ENCODE measurements at places on chromosomes 6 and 20.
A peak's percentile ranks its signal among the peaks of the same experiment; 100 is the strongest.

- no peak for DNase-seq
These were observed 20.0 kb downstream of the VEGFA start for GRCh38 chr6:43790031-43790430.

- no peak for DNase-seq
These were observed 1082.4 kb upstream of the MAP3K7 start for GRCh38 chr6:91669154-91669870.

- DNase-seq = no peak
These were observed 226.5 kb downstream of the BTBD9 start for GRCh38 chr6:38413102-38413800.

GRCh38 chr6:22882581-22882980 is 313.2 kb downstream of the HDGFL1 start:
- DNase-seq = no peak

DNA sequence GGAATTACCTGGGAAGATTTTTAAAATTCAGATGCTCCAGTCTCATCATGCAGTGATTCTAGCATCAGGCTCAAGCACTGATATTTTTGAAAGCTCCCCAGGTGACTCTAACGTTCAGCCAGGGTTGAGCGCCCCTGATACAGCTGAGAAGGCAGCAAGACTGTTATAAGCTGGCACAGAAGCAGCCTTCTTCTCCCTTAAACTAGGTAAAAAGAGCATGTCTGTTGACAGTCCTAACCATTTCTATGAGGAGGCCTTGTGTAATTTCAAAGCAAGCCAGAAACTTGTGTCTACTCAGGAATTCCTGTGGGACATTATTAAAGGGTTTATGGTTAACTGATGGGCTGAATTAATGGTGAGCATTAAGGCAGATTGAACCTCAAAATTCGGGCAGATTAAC is 141.9 kb downstream of the PDE7B start:
- no peak for DNase-seq

GRCh38 chr6:130853555-130854183 is 26.5 kb downstream of the SMLR1 start:
- no peak for DNase-seq

DNA sequence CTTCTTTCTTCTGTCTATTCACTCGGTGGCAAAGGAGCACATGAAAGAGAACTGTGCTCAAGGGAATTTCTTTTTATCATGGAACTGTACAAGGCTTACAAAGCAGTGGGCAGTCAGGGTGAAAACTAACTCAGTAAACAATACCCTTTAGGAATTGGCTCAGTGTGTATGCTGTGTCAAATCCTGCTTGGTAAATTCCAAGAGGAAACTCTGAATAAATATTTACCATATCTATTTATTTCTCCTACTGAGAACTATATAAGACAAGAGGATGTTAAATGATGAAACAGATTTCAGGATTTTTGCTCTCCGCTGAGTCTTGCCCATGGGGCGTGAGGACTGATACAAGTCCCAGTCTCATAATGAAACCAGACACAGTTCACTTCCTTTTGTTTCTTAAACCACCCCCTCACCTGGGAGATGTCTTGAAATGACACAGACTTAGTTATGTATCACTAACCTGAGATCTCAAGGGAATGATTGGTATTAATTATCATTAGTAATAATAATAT is 188.8 kb downstream of the BACH2 start:
- no peak for DNase-seq

DNA sequence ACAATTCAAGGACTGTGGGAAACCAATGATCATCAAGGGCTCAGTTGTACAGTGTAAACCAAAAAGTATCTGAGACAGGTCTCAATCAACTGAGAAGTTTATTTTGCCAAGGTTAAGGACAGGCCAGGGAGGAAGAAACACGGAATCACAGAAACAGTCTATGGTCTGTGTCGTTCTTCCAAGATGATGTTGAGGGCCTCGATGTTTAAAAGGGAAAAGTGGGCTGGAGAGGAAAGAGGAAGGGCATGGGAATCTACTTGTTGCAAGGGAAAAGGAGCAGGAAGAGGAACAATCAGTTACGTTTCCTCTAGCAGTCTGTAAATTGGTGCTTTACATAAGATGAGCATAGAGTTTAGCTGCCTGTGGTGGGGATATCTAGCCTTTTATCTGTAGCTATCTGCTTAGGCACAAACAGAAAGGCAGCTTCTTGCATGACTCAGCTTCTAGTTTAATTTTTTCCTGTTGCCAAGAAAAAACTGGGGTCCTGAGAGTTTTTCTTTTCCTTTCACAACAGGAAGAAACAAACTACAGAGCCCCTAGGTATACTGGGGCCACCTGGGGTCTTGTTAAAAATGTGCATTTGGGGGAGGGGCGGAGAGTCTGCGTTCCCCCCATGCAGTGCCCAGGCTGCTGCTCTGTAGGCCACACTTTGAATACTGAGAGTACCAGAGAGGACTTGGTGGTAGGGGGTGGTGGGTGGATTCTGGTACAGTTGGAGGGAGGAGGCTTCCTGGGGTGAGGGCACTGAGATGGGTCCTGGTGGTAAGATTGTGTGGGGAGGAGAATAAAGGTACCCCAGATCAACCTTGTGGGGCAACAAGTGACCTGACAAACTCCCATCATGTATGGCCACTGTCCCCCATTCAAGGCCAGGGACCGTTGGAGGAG is 35.3 kb upstream of the EZR start:
- no peak for DNase-seq

DNA sequence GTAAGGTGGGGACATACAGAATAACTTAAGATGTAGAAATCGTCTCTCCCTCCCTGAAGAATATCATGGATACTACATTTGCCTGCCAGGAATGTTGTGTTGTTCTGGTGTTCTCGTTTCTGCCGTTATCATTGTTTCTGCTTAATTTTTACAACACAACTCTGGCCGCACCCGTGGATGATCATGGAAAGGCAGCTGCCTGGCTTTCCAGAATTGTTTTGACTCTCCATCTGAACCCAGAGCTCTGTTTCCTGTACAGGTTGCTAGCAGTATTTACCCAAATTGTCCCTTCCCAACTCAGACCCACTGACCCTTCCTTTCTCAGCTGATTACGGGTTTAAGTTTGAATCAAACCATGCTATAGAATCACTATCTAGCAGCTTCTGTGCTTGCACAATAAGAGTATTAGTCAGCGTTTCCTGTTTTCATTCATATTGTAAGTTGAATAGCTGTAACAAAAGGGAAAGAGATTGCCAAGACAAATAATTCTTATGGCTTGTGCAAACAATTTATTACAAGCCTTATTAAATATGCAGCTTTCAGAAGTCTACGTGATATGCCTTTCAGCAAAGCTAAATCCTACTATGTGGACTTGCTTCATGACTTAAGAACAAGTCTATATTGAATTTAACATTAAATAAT is 139.0 kb downstream of the MTHFD1L start:
- DNase-seq = peak; percentile 32

DNA sequence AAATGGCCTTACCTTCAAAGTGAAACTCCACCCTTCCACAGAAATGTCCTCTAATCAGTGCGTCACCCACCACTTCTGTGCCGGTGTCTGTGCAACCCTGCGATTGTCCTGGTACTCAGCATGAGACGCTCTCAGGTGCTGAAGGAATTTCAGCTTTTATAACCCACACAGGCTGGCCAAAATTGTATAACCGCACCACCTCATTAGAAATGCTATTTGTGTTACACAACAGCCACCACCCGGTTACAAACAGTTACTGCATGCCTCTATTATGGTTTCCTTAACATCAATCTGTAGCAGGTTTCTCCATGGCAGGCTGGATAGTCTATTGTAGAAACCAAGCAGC is 51.5 kb downstream of the SLC23A2 start:
- DNase-seq = peak; percentile 46

GRCh38 chr20:61514018-61514365 is 261.9 kb downstream of the CDH4 start:
- no peak for DNase-seq

GRCh38 chr20:8414586-8415274 is 282.7 kb downstream of the PLCB1 start:
- no peak for DNase-seq

DNA sequence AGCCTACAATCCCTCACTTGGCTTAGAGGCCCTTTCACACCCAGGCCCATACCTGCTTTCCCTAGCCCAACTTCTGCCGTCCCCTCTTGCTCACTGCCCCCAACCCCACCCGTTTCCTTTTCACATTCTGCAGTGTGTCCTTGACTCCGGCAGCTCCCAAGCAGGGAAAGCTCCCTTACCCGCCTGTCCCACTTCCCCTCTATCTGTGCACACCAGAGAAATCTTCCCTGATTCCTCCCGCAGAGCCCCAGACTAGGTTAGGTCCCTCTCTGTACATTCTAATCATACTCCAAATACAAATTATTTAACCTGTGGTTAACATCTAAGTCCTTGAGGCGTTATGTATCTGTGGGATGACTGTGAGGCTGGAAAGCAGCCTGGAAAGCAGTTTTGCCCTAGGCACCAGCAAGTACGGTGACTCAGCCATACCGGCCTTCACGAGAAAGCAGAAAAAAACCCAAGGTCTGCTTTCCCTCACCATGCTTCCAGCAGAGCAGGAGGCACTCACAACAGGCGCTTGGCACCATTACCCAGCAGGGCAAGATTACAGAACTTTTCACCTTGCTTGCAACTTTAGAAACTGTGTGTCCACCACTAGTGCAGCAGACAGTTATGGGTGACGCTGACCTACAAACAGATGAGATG is 22.3 kb downstream of the ELOVL5 start:
- no peak for DNase-seq

DNA sequence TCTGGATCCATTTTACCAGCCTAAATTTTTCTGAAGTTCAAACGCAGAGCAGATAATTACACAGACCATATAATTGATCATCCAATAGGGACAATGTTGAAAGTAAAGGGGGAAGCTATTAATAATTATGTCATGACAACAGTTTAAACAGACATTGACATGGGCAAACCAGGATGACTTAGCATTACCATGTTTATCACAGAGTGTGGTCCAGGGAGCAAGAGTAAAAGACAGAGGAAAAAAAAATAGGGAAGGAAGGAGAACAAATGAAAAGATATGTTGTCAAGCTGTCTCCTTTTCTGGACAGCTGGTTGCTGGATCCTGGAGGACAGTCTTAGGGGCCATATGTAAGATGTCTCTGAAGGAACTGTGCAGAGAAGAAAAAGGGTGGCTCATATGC is 69.4 kb upstream of the FBXL4 start:
- no peak for DNase-seq

DNA sequence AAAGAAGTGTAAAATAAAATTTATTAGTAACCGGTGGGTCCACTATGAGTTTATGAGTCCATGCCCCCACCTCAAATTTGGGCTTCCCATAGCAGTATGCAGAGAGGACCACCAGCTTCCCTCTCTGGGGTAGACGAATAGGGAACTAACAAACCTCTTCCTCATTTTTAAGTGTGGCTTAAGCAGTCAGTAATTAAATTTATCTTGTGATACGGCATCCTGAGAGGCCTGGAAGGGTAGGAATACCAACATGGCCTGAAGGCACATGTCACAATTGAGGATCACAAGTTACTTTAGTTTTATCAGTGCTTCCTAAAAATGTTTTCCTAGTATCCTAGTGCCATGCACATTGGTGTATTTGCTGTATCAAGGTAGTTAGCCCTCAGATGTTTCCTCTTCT is 239.9 kb downstream of the HIVEP2 start:
- DNase-seq = no peak

DNA sequence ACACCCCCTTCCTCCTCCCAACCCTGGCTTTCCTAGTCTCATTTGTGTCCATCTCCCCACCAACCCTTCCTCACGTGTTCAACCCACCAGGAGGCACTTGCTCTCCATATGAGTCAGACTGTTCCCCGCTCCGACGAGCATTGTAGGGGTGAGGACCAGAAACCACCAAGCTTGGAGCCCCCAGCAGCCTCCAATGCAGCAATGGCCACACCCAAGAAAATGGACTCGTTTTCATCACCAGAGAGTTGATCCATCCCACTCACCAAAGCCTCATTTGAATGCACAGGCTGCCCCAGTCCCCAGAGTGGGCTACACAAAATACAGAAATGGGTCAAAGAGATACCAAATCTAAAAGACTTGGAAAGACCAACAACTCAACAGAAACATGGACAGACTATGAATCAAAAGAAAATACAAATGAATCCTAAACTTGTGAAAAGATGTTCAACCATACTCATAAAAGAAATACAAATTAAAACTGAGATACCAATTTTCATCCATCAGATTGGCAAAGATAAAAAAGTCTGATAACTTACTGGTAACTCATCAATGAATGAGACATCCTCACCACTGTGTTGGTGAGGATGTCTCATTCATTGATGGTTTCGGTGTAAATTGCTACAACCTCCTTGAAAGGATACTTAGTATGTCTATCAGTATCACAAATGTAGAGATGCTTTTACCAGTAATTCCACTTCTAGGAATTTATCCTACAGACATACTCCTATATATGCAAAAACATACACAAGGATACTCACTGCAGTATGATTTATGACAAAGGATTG is 68.1 kb downstream of the TRERF1 start:
- no peak for DNase-seq

DNA sequence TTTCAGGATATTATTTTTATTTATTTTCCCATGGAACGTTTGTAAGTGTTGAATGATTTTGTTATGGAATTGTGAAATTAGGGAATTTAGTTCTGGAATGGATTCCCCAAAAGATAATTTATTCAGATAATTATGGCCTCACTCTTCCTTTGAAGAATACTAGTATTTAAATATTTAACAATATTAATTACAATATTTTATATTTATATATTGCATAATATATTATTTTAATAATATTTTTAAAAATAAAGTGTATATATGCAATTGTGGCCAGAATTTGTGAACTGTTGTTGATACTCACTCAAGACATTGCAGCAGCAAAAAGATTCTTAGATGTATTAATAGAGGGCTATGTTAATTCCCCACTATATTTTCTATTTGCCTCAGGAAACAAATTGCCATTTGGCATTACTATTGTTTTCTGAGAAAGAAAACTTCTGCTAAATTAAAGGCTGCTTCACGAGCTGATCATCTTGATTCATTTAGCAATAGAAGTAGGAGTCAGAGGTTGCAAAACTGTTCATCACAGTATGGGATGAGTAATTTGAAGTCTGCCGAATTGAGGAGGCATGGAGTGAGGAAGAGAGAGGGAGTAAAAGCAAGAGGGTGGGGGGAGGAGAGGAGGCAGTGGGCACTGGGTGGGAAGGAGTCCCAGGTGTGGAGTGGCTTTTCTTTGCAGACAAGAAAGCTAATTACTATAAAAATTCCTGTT is 729.2 kb downstream of the DHX35 start:
- no peak for DNase-seq

- DNase-seq = no peak
These were observed 102.9 kb downstream of the MAP3K7 start for GRCh38 chr6:90483956-90484355.

All from GM13976 (cell line).